Activated naive CD4-positive, alpha-beta T cell (primary cell): ENCODE measurements at places on chromosomes 12 and 14.

GRCh38 chr12:8513256-8513655 lies at the start of gene CLEC4D:
CLEC4D (plus strand) TSS chr12:8513503; CDS start chr12:8513733, 230 bp downstream.
- DNase-seq, result no peak

DNA sequence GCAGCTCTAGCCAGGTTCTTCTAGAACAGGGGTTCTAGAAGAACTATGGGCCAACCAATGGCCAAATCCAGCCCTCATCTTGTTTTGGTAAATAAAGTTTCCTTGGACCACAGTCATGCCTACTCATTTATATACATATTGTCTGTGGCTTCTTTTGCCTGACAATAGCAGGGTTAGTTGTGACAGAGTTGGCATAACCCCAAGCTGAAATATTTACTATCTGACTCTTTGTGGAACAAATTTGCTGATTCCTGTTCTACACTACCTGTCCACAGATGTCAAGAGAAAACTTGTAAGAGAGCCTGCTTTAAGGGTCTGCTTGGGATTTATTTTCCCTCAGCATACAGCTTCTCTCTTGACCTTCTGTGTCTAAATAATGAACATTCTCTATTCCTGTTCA lies 289.0 kb downstream of the KSR2 start:
- no peak for DNase-seq

GRCh38 chr14:105420101-105420973 lies 710 bp downstream of the MTA1 start:
- DNase-seq, result no peak

- DNase-seq, result no peak
Measured at GRCh38 chr12:27515671-27516070, 8.3 kb upstream of the PPFIBP1 start.

- DNase-seq, result no peak
Measured at GRCh38 chr14:85250414-85251189, 279.3 kb upstream of the FLRT2 start.

DNA sequence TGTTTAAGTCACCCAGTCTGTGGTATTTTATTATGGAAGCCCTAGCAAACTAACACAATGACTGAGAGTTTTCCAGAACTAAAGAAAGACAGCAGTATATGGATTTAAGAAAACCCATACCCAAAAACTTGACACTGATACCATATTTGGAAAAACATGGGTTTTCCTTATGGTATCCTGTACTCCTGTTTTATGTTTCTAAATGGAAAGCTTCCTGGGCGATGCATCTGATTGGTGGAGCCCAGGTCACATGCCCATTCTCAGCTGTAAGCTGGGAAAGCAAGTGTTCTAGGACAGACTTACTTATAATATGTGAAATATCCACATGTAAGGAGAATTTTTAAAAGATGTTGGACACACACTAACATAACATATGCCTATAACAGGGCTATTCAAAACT lies 4.5 kb upstream of the RNASE4 start:
- no peak for DNase-seq

DNA sequence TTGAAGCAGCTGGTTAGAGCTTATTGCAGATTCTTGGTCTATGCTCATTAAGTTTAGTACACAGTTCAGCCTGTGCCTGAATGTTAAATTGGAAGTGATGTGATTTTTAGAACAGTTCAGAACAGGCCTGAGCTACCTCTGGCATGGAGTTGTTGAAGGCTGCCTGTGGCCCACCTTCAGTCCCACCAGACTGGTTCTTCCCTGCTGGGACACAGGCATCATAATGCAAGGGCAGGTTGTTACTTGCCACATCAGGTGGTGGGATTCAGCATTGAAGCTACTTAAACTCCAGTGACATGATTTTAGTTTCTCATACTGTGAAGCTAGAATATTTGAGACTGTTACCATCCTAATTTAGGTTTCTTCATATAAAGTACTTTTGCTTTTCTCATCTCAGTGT lies 49.4 kb downstream of the PROX2 start:
- no peak for DNase-seq

GRCh38 chr12:62679608-62680007 lies 213.0 kb downstream of the MON2 start:
- no peak for DNase-seq

DNA sequence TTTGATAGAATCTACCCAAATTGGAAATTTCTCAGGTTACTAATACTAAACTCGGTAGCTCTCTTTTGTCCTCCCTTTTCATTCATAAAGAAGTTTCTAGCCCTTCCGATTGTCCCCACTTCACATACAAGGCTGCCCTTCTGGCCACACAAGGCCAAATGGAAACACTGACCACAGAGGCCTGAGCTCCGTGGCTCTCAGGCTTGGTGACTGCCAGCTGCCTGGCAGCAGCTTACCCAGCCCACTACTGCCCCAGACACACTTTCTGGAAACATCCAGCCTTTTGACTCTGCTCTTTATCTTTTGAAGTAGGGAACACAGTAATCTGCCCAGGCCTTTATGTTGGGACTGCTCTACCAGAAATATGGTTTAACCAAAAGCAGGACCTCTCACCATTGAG lies 167.2 kb downstream of the GCH1 start:
- no peak for DNase-seq

GRCh38 chr12:50933459-50934124 lies 18.8 kb upstream of the HIGD1C start:
- DNase-seq, result no peak

- DNase-seq, result no peak
Measured at GRCh38 chr12:32309811-32310736, 89.3 kb upstream of the FGD4 start.

- DNase-seq, result no peak
Measured at GRCh38 chr14:89955022-89955744, 544 bp upstream of the TDP1 start.

- DNase-seq, result no peak
Measured at GRCh38 chr12:78864403-78864869, at the start of gene SYT1. SYT1 (plus strand) TSS chr12:78864774.

DNA sequence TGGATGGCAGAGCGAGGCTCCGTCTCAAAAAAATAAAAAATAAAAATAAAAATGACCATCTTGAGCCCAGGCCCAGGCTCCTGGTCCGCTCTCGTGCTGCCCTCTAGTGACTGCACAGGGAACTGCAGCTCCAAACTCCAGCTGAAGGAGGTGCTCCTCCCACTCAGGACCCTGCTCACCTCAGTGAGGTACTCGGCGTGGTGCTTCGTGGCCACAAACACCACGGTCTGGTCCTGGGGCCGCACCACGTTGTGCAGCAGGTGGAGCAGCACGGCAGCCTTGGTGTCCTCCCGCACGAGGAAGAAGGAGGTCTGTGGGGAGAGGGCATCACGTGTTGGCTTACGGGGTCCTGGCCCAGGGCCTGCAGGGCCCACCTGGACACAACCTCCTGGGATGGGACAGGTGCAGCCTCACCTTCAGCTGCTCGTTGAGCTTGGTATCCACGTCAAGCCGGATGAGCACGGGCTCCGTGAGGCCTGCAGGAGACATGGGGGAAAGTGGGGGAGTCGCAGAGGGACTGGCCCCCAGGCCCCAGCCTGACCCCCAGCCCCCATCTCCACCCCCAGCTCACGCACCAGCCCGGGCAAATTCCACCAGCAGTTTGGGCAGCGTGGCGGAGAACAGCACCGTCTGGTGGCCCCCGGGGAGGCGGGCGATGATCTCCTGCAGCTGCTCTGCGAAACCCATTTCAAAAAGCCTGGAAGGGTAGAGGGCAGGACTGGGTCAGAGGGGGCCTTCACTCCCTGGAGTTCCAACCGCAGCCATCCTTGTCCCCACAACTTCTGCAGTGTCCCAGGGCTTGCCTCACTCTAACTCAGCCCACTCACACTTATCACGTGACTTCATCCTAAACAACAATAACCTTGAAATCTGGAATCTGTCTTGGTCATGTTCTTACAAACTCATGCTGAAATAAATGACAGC lies 10.6 kb downstream of the DDX54 start:
- DNase-seq, result peak; percentile 57

- DNase-seq, result no peak
Measured at GRCh38 chr14:98798099-98798498, 473.9 kb downstream of the BCL11B start.

DNA sequence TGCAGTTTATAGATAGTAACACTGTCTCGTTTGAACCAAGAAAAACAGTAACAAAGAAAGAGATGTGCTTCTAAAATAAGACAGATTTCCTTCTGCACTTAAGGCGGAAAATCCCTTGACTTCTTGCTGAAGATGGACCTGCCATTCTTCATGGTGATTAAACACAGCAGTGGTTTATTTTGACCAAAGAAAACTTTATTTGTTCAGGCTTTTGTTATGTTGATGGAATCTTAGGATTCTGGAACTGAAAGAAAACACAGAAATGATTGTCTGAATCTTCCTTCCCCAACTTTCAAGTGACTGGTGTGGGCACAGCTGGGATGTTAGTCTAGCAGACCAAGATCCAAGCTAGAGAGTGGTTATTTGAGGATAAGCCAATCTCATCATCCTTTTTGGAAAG lies 72.2 kb downstream of the DACT1 start:
- no peak for DNase-seq

GRCh38 chr12:70185301-70185700 lies 57.9 kb upstream of the CNOT2 start:
- no peak for DNase-seq

DNA sequence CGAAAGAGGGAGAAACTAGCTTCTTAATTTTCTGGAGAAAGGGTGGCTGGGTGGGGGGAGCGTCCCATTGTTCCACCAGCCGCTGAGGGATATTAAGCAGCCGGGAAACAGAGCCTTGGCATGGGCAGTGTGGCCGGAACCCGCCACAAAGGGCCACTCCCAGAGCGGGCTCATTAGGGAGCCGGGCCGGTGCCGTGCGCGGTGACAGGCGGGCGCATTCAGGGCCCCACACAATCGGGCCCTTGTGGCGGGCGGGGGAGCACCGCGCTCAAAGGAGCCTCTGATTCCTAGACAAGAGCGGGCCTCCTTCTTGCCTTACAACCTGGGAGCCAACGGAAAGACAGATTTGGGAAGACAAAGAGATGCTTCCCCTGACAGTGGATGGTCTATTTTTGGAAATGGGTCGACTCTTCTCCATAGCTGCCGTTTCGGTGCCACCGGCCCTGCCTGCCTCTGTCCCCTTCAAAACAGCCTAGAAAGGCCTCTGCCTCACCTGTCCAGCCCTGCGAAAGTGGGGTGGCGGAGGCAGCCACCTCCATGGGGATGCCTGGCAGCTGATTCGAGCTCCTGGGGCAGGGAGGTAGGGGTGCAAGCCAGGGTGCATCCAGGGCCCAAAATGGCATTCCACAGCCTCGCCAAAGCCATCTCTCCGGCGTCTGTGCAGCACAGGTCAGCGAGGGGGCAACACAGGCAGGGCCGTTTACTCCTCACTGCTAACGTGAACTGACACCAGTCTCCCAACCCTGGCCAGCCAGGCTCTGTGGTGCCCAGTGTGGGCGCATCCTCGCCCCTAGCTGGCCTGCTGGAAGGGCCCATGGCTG lies 10.9 kb downstream of the CCDC85C start:
- no peak for DNase-seq

GRCh38 chr12:127830065-127830460 lies 436.9 kb upstream of the TMEM132C start:
- no peak for DNase-seq
